Colonic mucosa (tissue), 4 donors: ENCODE measurements at places on chromosomes 2 and 18. TPM values are rescaled to one million over a fixed set of nuclear protein-coding genes. Genes with fewer than 3 reads are reported as not detected.

Gene DYNC1I2
- total RNA-seq, result 88.3 TPM

Gene ASIC4
- total RNA-seq, result 0.12 TPM

Gene CYRIA
- 3.8 TPM for total RNA-seq

Gene ACTR2
- 406 TPM for total RNA-seq

Gene IGFBP2
- 177 TPM for total RNA-seq

Gene CNGA3
- 0.20 TPM for total RNA-seq
